Panc1 (cell line): ENCODE measurements at places on chromosomes 12 and 14.

- no peak for DNase-seq
These were observed 37.4 kb downstream of the RASSF8 start for GRCh38 chr12:25995906-25996305.

DNA sequence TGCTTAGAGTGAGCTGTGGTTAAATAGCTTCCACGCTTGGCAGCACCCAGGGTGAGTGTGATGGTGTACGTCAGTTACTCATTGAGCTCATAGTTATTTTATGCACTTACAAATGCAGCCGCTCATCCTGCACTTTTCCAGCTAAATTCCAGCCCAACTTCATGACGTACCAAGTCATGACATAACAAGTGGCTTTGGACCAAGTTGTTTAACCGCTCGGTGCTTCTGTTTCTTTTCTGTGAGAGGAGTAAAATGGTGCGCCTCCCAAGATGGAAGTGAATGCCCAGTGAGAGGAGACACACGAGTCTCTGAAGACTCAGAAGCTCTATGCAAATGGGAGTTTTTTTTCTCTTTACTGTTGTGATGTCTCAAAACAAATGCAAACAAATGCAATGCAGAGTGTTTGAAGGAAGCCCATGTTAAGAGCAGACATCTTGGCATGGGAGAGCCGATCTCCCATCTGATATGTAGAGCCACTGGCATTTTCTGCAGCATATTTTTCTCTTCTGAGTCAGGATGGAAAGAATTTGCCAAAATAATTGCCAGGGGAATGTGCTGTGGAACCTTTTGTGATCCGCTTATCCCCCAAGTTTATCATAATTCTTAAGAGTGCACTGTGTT, 72.2 kb downstream of the FBXW8 start:
- DNase-seq: no peak

GRCh38 chr12:89259821-89260220, 92.5 kb downstream of the DUSP6 start:
- no peak for DNase-seq

GRCh38 chr14:61765225-61765943, 3.2 kb downstream of the SNAPC1 start:
- DNase-seq: no peak

GRCh38 chr12:82461836-82462235, 103.5 kb downstream of the METTL25 start:
- DNase-seq: no peak

GRCh38 chr12:44357494-44357893, 518.6 kb downstream of the NELL2 start:
- no peak for DNase-seq
